Activated CD8-positive, alpha-beta memory T cell treated with anti-CD3 and anti-CD28 coated beads for 48 hours (primary cell): ENCODE measurements at places on chromosomes 4 and X.
A peak's percentile ranks its signal among the peaks of the same experiment; 100 is the strongest.

DNA sequence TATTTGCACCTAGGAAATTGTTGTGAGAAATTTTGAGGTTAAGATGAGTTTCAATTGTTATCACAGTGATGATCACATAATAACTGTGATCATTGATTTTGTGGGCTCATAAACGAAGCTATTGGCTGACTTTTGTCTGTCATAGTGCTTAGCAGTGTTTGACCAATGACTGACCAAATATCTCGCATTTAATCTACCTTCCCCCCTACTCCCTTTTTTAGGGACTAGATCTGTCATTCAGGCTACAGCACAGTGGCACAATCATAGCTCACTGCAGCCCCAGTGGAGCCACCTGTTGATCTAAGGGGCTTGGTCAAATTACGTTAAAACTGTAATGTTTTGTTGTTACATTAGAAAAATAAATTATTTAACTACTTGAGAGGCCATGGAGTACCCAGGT lies 1.5 kb downstream of the FUNDC2 start:
- no peak for DNase-seq

- DNase-seq = no peak
Observed at GRCh38 chr4:76527666-76528065, 92.6 kb downstream of the SHROOM3 start.

GRCh38 chr4:179124957-179125356 lies 1682.7 kb upstream of the AGA start:
- no peak for DNase-seq

DNA sequence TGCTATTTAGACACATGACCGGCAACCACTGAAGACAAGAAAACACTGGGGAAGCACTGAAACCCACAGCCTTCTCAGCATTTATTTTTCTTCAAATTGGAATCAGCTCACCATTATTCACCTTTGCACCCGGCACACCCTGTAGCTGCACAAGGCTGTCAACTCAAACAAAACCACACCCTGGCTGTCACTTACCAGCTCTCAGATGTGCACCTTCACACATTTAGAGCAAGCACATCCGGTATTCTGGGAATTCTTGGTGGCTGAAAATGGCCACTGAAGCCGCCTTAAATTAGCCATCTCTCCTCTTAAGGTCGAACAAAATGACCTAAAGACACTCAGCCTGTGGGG lies 5.9 kb downstream of the ZFYVE28 start:
- DNase-seq = peak; percentile 39

GRCh38 chr4:172946503-172946902 lies 222.1 kb upstream of the GALNT7 start:
- no peak for DNase-seq
